GOT3 (cell line): ENCODE measurements at places on chromosomes 1 and 21.

GRCh38 chr1:27590917-27591508 lies 12.9 kb downstream of the AHDC1 start:
- DNase-seq: no peak

DNA sequence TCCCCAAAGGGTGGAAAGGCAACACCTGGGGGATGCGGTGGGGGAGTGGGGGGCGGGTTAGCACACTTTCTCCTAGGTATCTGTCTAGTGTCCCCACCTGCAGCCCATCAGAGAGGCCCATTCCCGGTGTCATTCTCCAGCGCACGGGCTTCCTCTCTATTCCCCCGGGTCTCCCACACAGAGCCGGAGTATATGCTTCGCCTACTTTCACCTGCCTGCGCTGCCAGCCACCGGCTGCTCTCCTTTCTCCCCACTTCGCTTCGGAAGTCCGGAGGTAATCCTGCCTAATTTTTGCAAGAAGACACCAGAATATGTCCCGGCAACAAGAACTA lies 852 bp downstream of the RGS7 start:
- DNase-seq: no peak

DNA sequence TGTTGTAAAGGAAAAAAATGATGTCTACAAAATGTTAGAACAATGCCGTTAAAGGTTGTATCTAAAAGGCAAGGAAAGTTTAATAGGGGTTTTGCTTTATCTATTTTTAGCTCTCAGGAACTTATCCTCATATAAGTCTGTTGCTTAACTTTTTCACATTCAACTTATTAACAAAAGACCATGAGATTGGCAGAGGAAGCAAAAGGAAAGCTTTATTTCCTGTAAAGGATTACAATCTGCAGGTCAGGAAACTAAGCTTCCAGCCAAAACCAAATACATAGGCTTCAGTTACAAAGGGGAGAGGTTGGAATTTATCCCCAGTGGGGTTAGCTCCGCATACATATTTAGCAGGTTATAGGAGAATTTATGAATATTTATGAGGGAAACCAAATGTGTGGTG lies 58.7 kb upstream of the KIAA1614 start:
- DNase-seq: no peak

GRCh38 chr21:29334717-29335428 lies 36.2 kb downstream of the BACH1 start:
- DNase-seq: no peak

DNA sequence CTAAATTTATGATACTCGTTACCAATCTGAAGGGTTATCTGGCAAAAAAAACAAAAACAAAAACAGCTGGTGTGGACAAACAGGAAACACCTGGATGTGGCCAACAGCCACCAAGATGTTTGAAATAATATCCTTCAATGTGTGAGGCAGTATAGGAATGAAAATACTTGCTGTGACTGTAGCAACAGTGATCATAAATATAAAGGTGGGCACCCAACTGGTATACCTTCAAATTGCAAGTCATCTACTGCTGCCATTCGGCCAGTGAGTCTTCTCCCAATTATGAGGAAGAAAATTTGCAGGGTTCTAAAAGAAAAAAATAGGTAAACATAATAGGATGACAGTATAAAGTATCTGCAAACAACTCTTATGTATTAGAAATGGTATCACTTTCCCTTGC lies 916 bp downstream of the YIPF1 start:
- DNase-seq: no peak

GRCh38 chr1:87131809-87132283 lies 196.8 kb upstream of the LMO4 start:
- no peak for DNase-seq
